ENCODE measurements at places on chromosomes 1 and 21.

GRCh38 chr1:237879195-237879594 is 11.5 kb downstream of the ZP4 start:
- DNase-seq: no peak

- no peak for DNase-seq
Measured at GRCh38 chr1:119702384-119702783, 9.3 kb upstream of the PHGDH start.

GRCh38 chr1:91617285-91617765 is 116.7 kb downstream of the CDC7 start:
- DNase-seq: no peak

DNA sequence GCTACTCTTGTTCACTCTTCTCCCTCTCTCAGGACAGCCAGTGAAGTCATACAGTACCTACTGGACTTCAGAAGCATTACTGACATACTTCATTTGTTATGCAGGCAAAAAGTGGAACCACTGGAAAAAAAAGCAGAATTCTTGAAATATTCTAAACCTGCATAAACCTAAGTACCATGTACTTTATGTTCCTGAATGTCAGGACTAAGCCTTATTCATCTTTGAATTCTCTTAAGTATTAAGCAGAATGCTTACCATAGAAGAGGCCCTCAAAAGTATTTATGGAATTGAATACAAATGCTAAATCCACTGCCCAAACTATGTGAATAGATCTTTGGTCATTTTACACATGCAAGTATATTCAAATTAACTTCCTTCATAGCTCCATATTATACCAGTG is 7.8 kb downstream of the PSMB2 start:
- no peak for DNase-seq

DNA sequence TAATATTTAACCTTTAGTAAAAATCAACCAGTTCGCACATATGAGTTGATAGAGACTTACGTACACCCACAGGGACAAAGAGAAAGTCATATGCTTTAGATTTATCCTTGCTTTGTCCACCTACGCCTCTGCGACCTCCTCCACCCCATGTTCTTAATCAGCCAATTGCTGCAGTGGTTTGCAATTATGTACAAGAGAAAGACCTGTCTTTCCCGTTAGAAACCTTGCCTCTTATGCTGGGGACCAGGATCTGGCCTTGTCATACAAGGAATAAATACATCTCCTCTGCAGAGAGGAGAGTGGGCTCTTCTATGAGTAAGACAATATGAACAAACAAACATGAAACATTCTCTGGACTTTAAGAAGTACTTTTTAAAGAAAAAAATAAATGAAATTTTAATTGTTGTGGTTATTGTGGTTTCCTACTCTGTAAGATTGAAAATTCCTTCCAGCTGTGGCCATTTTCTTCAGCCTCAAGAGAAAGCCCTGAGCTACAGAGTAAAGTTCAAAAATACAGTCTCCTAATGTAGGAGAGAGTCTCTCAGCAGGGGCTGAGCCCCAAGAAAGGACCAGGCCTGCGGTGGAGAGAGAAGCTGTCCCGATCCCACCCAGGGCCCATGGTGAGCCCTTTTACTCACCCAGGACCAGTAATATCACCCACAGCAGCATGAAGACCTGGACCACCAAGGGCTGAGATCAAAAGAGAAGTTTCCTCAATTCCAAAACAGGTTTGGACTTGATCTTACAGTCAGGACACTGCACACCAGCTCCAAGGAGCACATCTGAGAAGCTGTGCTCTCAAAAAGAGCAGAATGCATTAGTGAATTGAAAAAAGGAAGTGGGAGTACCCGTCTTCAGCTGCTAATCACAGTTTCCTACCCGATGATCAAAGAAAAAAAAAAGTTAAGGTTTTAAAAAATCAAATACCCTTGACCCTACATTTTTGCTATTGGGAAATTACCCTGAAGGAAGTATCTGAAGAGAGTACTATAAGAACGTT is at the start of gene FCRL5:
Gene FCRL5 (minus strand): TSS at position 822 of the 1,000 bp plus-strand sequence. CDS start 153 bp downstream, at position 669.
- no peak for DNase-seq

DNA sequence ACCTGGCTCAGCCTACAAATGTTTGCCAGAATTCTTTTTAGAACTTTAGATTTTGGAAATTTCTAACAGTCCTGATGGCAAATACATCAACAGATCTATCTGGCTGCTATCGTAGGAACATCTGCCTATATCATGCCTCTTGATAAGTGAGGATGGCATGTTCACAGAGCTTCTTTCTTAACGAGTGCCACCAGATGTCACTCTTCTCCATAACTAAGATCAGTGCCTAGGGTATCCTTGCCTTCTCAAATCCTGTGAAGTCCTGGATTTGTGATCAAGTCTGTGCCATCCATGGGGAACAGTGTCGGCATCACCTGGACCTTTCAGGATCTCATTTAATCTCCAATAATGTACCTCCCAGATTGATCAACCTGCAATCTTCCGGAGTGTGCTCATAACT is 36.5 kb upstream of the CD5L start:
- DNase-seq: no peak

GRCh38 chr1:234114648-234115307 is 210.3 kb downstream of the SLC35F3 start:
- DNase-seq: no peak

- no peak for DNase-seq
Measured at GRCh38 chr1:78840453-78841271, 165.9 kb downstream of the ADGRL4 start.

DNA sequence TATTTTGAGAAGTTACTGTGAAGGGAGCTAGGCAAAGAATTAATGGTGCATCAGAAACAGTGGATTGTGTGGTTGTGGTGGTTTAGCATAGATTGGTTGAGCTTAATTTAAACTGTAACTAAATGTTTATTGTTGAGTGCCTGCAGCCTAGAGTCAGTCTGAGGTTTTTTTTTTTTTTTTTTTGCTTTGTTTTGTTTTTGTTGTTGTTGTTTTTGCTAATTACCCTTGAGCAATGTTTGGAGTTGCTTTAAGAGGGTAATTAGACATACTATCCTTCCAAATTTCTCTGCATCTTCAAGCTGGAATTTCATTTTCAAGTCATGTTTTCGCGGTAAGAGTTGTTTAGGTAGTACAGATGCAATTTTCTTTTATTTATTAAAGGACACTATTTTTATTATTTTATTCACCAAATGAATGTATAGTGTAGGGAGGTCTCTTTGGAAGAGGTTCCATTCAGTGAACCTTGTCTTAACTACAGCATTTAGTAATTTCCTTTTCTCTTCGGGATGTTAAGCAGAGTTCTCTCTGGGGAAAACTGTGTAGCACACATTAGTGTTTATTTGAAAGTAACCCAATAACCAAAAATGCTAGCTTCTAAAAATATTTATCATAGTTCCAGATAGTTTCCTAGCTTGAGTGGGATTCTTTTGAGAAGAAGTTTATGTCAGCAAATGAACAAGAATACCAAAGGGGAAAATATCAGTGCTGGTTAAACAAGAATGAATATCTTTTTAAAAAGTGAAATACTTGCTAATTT is 82.3 kb downstream of the CLIC4 start:
- DNase-seq: no peak

- no peak for DNase-seq
Measured at GRCh38 chr1:232428036-232428645, 201.8 kb downstream of the SIPA1L2 start.

GRCh38 chr1:168195199-168196135 is 16.7 kb downstream of the TIPRL start:
- no peak for DNase-seq

DNA sequence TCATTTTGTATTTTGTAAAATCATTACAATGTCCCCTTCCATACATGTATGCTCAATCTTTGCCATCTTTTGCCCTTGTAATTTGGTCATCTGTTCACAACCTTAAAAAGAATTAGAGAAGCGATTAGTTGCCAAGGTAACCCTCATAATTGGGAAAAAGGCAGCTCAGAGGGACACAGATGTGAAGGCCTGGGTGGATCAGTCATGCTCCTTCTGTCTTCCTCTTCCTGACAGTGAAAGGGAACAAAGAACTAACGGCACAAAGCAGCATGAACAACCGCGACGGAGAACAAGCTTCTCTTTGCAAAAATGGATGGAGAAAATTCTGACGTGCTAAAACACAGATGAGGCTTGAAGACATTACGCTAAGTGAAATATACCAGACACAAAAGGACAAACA is 78.7 kb upstream of the COG2 start:
- no peak for DNase-seq

GRCh38 chr1:81666586-81666985 is 134.1 kb upstream of the ADGRL2 start:
- DNase-seq: no peak

DNA sequence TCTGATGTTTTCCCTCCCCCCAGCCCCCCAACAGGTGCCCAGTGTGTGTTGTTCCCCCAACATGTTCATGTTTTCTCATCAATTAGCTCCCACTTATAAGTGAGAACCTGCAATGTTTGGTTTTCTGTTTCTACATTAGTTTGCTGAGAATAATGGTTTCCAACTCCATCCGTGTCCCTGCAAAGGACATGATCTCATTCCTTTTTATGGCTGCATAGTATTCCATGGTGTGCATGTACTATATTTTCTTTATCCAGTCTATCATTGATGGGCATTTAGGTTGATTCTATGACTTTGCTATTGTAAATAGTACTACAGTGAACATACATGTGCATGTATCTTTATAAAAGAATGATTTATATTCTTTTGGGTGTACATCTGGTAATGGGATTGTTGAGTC is 24.6 kb downstream of the ZNF678 start:
- DNase-seq: no peak

DNA sequence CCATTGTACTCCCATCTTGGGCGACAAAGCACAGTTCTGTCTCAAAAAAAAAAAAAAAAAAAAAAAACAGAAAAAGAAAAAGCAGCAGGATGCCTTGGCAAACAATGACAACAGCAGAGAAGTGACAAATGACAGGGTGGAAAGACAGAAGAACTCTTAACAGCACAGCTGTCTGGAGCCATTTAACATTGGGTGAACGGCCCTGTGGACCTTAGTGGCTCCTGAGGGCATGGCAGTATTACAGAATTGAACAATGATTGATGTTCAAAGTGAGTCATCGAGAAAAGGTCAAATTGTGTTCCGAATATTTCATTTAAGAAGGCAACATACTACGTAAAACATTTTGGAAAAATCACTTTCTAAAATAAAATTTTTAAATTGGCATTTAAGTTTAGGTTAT is 30.0 kb downstream of the DNASE2B start:
- no peak for DNase-seq

GRCh38 chr1:145918992-145919939 is 749 bp upstream of the PEX11B start:
- DNase-seq: no peak

- no peak for DNase-seq
Measured at GRCh38 chr1:241130881-241131280, 226.1 kb downstream of the RGS7 start.

DNA sequence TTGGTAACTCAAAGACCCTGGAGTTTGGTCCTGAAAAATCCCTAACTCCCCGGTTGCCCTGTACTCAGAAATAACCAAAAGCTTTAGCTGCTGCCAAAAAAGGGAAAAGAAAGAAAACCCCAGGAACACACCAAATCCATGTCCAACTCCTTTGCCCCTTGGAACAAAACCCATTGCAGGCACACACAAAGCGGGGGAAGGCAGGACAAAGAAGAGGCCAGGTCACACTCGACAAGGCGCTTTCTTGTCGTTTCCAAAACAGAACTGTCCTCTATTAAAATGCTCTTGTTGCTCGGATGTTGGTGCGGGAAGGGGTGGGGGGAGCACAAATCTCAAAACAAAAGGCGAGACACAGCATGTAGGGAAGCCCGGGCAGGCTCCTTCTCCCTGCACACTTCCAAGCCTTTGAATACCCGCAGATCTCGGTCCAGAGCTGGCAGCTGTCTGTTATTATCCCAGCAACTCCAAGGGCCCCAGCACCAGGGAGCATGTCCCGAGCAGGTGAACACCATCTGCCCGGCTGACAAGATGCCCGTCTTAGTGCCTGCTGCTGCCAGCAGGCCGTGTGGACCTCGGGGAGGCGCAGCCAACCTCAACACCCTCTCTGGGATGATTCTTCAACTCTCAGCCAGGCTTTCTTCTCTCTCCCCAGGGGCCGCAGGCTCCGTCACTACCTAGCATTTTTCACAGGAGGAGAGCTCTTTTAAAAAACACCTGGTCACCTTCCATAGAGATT is 96.4 kb downstream of the SSBP3 start:
- no peak for DNase-seq

DNA sequence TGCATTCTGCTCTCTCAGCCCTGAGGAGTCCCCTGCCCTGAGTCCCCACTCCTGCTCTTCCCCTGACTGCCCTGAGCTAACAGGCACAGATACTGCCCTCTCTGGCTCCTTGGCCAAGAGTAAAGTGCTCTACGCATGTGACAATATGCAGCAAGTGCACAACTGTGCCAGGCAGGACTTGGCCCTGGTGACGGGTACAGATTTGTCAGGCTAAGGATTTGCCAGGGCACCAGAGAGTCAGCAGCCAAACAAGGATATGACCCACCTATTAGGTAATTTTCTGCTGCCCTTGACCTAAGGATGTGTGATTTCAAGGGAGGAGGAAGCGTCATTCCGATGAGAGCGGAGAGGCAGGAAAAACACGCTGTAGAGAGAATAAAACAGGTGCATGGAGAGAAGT is 339.0 kb downstream of the PTPRU start:
- DNase-seq: no peak

GRCh38 chr1:94319319-94320102 is 82.1 kb upstream of the ARHGAP29 start:
- no peak for DNase-seq

Data from activated CD8-positive, alpha-beta memory T cell treated with anti-CD3 and anti-CD28 coated beads for 24 hours (primary cell).